Mesenteric fat pad (tissue), 1 donor: ENCODE measurements at places on chromosomes 6 and 20. TPM values are rescaled to one million over a fixed set of nuclear protein-coding genes. Genes with fewer than 3 reads are reported as not detected.

The STX11 gene
- total RNA-seq = 32.7 TPM

The FAM209B gene
- total RNA-seq = 0.51 TPM

The JPH2 gene
- total RNA-seq = 5.6 TPM

The PTCRA gene
- total RNA-seq = not detected

The PCNA gene
- total RNA-seq = 24.6 TPM

The VGLL2 gene
- total RNA-seq = not detected

The RTN4IP1 gene
- 4.8 TPM for total RNA-seq

The IL20RA gene
- total RNA-seq = 0.93 TPM

The TSHZ2 gene
- total RNA-seq = 60.5 TPM

The CD2AP gene
- 22.9 TPM for total RNA-seq

The PRDM1 gene
- total RNA-seq = 10.6 TPM

The CDK19 gene
- 11.9 TPM for total RNA-seq

The PPP2R5D gene
- total RNA-seq = 27.8 TPM

The COL10A1 gene
- 0.29 TPM for total RNA-seq

The FAM162B gene
- total RNA-seq = 5.1 TPM

The SLC22A16 gene
- 1.4 TPM for total RNA-seq

The TMEM170B gene
- 13.5 TPM for total RNA-seq

The NKX2-2 gene
- not detected for total RNA-seq

The PPP1R3G gene
- 1.3 TPM for total RNA-seq
